HCT116 (cell line): ENCODE measurements at places on chromosomes 1 and 21.

DNA sequence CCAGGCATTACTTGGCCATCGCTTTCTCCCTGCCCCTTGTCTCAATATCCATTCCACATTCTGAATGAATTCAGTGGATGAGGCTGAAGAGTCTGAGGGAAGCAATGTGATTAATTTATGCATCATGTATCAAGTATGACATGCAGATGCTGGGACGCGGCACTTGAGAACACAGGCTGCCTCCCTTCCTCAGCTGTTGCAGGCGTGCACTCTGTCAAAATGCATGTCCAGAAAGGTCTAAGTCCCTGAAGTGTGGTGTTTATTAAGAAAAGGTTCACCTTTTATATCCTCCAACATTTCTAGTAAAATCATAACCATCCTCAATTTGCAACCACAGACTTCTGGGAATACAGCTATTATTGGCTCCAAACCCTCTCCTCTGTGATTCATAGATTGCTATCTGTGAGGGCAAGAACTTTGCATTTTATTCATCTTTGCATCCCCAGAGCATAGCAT, 22.6 kb upstream of the RAB3GAP2 start:
- DNase-seq, result no peak

GRCh38 chr1:9600861-9601834, 12.4 kb downstream of the TMEM201 start:
- no peak for DNase-seq

DNA sequence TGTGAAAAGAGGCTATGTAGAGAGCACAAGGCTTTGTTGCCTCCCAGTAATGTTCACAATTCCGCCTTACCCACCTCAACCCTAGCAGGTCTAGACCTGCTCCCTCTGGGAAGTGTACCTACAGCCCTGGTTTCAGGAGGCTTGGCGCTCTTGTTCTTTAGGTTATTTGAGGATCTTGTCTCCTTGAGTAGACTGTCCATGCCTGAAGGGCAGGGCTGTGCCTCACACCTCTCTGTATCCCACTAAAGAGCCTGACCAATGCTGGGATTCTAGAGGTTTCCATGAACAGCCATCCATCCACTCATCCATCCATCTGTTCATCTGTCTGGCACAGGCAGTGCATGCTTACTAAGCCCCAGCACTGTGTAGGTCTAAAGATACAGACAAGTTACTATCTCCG, 1.0 kb downstream of the RAB7B start:
- DNase-seq, result no peak

DNA sequence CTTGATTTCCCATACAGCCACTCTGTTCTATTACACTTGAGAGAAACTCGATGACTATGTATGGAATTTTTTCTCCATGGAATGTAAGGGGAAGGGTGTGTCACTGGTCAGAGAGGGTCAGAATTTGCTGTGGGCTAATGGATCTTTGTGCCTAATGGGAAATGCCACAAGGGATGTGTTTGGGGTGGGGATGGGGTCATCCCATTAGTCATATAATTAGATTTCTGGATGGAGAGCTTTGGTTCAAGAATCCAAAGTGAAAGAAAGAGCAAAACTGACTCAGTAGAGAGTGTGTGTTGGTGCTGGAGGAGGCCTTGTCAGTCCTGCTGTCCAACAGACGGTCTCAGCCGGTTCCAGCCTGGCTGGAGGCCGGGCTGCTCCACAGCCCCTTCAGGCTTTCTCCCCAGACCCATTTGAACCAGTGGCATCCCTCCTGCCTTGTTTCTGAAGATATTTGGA, 86.4 kb downstream of the LAMC2 start:
- DNase-seq, result no peak

GRCh38 chr1:245356891-245357585, 202.3 kb downstream of the KIF26B start:
- DNase-seq, result no peak
